GF-D8 (cell line): ENCODE measurements at places on chromosomes 2 and 18.

GRCh38 chr2:235640377-235640776 is 146.5 kb downstream of the AGAP1 start:
- DNase-seq = no peak

DNA sequence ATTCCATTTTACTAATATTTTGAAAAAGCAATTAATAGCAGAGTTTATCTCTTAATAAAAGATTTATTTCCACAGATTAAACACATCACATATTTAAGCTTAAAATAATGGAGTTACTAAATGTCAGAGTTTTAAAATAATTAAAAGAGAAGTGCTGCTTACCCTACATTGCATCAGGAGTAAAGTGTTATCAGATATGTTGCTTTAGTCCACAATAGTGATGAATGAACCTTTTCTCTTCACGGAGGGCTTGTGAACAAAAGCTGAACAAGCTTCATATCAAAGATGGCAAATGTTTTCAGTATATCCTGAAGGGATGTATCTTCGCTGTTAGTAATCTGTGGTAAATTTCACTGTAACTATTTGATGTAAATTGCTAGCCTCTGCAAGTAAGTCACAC is 69.4 kb upstream of the TTC27 start:
- no peak for DNase-seq

GRCh38 chr18:65835881-65836280 is 85.1 kb downstream of the CDH7 start:
- DNase-seq = no peak

DNA sequence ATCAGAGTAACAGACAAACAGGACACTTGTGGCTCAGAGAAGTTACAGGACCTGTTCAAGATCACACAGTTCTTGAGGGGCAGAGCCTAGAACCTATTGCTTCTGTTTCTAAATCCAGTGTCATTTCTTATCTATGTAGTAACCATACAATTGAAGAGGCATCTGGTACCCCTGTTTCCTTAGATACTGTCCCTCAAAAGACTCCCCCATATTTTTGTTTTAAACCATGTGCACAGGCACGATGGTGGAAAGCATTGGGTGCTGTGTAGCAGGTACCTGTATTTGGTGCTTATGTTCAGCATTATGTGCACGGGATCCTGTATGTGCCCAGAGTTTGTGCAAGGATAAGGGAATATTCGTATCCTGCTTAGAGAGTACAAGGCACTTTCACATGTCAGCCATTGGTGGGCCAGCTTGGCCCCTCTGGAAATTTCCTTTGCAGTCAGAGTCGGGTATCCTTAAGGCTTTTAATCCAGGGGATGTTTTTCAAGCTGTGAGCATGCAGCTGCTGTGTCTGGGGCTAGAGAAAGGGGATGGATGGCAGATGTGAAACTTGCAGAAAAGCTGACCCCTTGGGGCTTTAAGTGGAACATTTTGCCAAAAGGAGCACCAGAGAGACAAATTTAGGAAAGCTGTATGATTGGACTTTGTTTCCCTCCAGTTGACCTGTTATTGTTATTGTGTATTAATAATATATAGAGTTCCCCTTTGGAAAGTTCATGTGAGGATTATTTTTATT is 2.1 kb downstream of the LBH start:
- DNase-seq = no peak

DNA sequence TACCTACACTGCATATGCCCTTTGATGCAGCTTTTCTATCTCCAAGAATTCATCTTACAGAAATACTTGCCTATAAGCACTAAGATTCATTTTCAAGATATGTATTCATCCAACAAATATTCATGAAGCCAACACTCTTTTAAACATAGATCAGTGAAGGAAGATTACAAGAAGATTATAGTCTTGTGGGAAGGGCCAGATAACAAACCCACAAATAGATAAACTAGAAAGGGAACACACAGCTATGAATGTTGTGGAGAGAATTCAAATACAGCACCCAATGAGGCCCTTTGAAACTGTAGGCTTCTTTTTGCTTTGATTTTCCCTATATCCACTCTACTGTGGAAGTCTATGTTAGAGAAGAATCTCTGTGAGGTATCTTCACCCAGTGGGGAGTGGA is 186.7 kb upstream of the RBMS1 start:
- no peak for DNase-seq

DNA sequence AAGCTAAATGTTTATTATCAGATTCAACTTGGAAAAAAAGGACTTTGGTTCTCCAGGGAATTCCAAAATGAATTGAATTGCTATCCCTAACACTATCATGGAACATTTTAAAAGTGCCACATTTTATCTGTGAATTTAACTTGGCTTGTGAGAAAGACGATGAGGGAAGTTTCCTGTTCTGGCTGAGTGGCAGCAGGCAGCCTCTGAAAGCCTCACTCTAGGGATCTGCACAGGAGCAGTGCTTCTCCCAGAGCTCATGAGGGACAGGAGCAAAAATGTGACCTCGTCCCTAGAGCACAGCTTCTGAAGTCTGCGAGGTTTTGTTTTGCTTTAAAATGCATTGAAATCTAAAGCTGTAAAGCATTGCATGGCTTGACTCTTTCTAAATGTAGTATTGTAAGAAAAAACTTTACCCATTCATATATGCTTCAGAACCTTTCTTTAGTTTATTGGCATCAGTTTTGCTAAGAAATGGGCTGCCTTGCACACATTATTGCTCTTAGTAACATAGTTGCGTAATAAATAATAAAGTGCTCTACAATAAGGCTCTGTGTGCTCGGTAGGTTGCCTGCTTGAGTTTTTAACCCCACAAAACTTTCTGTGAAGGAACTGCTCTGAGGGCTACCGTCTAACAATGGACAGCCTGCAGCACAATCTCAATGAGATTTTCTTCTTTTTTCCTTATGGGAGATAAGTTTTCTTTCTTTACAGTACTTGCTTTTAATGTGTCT is 136.2 kb upstream of the CDCA7 start:
- no peak for DNase-seq

GRCh38 chr18:76467371-76468190 is 27.5 kb downstream of the ZNF516 start:
- peak; percentile 93 for DNase-seq

- no peak for DNase-seq
These were observed 26.9 kb downstream of the GPR55 start for GRCh38 chr2:230898016-230898712.

DNA sequence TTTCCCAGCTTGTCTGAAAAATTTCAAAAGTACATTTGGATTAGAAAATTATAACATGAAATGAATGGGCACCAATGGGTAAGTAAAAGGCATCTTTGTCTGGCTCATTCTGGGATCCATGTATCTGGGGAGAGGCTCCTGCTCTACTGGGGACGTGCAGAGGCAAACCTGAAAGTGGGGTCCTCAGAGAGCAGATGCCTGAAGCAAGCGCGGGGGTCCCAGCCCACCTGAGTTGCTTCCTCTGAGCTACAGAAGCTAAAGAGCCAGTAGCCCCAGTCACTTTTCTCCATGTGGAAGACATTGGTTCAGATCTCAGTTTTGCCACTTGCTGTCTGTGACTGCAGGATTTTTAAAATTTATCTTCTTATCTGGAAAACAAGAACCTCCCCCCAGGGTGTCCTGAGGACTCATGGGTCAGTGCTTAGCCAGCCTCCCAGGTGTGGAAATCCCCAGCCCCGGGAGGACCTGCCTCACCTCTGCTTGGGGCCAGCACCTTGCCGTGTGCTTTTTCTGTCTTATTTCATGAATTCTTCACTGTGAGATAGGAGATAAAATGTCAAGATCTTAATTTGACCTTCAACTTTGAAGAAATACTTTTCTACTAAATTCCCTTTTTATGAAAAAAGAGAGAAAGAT is 25.1 kb upstream of the ODC1 start:
- DNase-seq = no peak

DNA sequence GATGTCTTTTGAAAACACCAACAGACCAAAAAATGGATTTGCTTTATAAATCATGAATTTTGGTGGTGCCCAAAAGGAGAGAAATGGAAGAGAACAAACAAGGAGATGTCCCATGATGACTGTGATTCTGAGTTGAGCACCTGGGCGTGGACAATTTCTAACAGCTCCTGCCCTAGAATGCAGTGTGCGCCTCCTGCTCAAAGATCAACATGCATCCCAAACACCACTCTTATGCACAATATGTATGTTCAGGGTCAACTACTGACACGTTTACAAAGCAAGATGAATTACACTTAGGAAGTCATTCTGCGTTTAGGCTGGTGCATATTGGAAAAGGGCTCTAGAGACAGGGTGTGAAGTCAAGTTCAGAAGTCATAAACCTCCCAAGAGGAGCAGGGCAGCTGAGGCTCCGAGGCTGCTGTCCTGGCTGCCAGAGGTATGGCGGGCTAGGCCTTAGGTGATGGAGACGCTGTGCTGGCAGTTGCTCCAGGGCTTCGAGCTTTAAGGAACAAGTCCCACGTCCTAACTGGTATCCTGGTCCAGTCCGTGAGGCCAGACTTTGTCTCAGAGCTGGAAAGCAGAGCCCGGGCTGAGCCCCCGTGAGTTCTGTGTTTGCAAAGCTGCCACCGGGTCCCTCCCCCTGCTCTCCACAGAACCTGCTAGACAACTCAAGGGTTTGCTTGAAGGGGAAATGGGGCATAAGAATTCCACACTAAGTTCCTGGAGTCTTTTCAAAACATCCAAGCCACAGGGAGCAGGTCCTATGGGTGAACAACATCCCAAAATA is 74.0 kb downstream of the ZNF516 start:
- no peak for DNase-seq

DNA sequence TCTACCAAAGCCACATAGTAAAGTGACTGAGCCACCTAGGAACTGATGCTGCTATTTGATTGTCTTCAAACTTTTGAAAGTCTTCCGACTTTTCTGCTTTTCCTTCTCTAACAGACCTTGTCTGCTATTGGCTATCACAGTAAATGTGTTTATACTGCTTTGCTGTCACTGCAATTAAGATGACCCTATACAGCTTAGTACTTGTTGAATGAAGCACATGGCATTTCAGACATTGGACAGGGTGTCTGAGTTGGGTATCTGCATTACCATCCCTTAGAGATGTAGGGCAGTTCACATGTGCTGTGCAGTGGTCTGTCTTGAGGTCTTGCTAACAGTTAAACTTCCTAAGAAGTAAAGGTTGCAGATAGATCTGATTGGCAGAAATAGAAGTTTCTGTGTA is 3.6 kb downstream of the WDR43 start:
- no peak for DNase-seq

DNA sequence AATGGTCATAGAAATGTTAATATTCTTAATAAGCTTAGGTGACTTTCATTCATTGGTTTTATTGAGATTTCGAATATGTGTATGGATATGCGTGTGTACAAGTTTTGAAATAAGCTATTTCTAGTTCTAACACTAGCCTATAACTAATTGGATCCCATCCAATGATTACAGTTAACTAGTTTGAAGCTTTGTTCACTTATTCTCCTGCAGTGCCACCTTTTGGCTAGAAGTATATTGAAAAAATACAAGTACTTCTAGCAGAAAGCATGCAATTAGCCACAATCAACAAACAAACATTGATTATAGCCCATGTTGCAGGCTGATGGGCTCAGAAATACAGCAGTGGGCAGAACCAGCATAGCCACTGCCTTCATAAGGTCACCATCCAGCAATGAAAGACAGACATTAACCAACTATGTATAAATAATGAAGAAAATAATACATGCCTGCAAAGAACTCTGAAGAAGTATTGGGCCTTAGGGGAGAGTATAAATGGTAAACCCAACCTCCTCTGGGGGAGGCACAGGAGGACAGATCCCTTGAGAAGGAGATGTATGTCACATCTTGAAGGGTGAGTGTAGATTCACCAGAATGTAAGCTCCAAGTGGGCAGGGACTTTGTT is 5.1 kb upstream of the PIEZO2 start:
- DNase-seq = no peak
